ENCODE measurements at places on chromosomes 12 and 14. TPM values are rescaled to one million over a fixed set of nuclear protein-coding genes. Genes with fewer than 3 reads are reported as not detected.
A peak's percentile ranks its signal among the peaks of the same experiment; 100 is the strongest.

DNA sequence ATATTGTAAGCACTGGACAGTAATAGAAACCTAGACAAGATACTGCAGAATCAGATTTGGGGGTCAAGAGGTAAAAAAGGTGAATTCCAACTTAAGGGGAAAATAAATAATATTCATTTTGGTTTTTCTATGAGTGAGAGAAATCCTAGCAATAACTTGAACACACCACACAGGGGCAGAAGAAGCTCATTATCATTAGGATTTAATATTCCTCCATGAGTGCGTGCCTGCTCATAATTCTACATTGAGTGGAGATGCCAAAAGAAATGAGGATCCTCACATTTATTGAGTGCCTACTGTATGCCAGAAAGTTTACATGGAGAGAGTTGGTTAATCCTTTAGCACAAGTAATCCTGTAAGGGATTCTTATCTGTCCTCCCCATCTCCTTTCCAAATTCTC lies 40.5 kb upstream of the C14orf132 start:
- peak; percentile 33 for DNase-seq
- H3K27me3 ChIP-seq = no peaks in the 10 kb centered on the region
- no peak overlapping the region for H3K27ac ChIP-seq
- H3K36me3 ChIP-seq = no peaks in the 10 kb centered on the region
- H3K4me1 ChIP-seq = no peaks in the 10 kb centered on the region

DNA sequence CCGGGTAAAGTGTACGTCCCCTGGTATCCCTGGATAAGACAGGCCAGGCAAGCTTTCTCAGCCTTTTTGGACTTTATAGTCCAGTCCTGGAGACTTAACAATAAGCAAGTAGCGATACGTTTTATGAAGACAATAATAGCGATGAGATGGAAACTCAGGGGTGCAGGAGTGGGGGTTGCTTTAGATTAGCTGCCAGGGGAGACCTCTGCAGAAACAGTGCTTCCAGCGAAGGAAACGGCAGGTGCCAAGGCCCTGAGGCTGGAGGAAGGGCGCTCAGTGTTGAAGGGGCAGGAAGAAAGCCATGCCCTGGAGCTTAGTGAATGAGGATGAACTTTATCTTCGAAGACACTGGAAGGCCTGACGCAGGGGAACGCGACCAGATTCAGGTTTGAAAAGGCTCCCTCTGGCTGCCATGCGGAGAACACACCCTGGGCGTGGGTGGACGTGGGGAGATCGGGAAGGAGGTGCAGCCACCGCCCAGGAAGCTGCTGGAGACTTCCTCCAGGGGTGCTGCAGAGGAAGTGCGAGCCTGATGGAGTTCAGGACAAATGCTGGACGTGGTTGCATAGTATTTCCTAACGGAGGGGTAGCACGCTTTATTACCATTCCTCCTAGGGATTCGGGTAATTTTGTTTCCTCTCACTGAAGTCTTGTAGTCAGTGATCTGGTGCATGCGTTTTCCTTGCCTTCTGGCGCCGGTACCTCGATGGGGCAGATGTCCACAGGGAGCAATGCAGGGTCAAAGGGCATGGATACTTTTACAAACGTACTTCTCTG lies 26.1 kb upstream of the UBC start:
- H3K4me1 ChIP-seq = peaks cover 24% of the 10 kb centered on the region
- H3K27ac ChIP-seq = peak overlapping the region; percentile 61
- peaks cover 9% of the 10 kb centered on the region for H3K36me3 ChIP-seq

The SERPINA10 gene
- total RNA-seq = not detected

DNA sequence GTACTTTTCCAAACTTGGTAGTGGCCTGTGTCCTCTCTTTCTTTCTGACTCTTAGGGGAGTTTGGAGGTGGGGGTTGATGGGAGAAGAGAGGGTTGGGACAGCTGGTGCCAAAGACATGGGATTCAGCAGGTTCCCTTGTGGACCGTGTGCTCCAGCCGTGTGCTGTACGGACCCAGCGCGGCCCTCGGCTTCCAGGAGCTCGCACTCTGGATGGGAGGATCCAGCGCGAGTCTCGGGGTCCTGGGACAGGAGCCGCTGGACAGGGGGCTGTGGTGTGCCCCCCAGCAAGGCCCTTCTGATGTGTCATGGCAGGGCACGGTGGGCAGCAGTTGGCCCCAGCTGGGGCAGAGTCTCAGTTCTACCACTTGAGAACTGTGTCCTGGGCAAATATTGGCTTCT lies 45.0 kb upstream of the TSPAN9 start:
- no peaks in the 10 kb centered on the region for H3K27me3 ChIP-seq
- no peak overlapping the region for H3K4me3 ChIP-seq
- DNase-seq = no peak
- H3K36me3 ChIP-seq = no peaks in the 10 kb centered on the region
- no peaks in the 10 kb centered on the region for H3K4me1 ChIP-seq

DNA sequence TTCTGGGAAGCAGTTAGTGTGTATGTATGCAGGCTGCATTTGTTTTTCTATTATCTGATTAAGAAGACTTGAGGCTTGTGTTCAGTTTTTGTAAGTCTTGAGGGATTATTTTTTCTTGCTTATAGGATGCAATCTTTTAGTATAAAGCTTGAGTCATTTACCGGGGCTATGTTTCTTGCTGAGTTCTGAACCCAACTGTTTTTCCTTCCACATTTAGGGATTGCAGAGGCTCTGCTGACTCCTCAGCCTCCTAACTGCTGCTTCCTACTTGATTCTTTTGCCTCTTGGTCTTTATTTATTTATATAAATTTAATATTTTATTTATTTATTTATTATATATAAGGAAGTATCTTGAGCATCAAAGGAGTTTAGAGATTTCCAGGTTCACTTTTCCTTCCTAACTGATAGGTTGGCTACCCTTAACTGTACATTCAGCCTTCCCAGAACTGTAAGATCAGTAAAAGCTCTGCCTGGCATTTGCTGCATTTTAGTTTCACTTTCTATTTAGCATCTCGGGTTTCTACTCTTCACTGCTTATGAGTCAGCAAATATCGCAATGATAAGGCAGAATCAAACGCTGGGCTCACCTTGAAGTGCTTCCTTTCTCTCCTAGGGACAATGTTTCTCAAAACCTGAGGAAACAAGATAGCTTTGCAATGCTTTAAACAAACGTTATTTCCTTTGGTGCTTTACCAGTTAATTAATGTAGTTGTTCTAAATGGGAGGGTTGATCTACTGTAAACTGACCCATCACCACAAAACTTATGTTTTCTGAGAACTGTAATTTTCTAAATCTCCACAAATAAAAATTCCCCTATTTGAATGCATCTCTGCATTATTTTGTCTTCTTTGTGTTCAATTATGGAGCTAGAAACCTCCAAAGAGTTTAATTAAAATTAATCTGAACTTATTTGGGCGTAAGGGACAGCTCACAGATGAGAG lies 1183.7 kb upstream of the TMEM132C start:
- H3K27me3 ChIP-seq = no peaks in the 10 kb centered on the region
- DNase-seq = peak; percentile 91
- peak overlapping the region; percentile 70 for H3K27ac ChIP-seq
- H3K4me3 ChIP-seq = peak overlapping the region; percentile 60
- peaks cover 40% of the 10 kb centered on the region for H3K4me1 ChIP-seq

DNA sequence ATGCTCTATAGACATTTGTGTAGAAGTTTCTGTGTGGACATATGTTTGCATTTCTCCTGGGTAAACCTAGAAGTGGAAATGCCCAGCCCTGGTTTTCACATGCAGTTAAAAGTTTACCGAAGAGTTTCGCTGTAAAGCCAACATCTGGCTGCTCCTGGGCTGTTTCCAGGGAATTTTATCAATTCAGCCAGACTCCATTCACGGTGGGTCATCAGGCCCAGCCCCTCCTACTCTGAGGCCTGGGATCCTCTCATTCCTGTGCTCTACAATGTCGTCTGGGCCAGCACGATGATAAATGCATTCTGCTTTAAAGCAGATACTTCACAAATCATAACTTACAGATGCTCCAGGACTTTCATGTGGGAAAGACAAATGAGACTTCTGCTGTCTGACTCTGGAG lies 7.1 kb downstream of the NUAK1 start:
- no peak overlapping the region for H3K4me3 ChIP-seq
- no peaks in the 10 kb centered on the region for H3K36me3 ChIP-seq
- no peak overlapping the region for H3K27ac ChIP-seq
- no peaks in the 10 kb centered on the region for H3K27me3 ChIP-seq
- no peak for DNase-seq

DNA sequence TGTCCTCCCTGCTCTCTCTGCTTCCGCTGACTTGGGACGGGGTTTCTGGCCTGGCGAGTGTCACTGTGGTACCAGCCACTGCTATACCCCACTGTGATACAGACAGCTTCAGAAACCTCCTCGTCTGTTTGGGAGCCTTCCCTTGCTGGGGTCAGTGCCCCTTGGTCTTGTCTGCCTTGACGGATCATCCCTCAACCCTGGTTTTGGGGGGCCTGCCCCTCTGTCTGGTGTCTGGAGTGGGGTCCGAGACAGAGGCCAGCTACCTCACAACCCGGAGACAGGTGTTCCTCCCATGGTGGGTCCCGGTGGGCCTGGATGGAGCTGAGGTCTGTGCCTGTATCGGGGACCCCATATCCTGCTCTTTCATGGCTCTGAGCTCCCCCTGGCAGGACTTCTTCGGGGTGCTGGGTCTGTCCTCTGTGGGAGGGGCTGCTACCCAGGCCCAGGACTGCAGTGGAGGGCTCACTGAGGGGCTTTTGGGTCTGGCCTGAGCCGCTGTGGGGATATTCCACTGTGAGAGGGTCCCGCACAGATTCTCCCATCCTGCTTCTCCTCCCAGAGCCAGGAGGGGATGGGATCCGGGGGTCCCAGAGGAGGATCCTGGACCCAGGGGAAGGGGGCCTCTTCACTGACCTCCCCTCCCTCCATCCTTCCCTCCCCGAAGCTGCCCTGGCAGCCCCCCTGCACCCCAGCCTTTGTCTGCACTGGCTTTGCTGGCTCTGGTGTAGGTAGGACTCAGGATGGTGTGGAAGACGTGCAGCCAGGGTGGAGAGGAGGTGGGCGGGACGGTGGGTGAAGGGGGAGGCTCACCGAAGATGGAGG lies 365.5 kb downstream of the TMEM121 start:
- H3K36me3 ChIP-seq = no peaks in the 10 kb centered on the region
- H3K4me1 ChIP-seq = no peaks in the 10 kb centered on the region
- H3K27ac ChIP-seq = no peak overlapping the region
- no peaks in the 10 kb centered on the region for H3K27me3 ChIP-seq
- H3K4me3 ChIP-seq = no peak overlapping the region

DNA sequence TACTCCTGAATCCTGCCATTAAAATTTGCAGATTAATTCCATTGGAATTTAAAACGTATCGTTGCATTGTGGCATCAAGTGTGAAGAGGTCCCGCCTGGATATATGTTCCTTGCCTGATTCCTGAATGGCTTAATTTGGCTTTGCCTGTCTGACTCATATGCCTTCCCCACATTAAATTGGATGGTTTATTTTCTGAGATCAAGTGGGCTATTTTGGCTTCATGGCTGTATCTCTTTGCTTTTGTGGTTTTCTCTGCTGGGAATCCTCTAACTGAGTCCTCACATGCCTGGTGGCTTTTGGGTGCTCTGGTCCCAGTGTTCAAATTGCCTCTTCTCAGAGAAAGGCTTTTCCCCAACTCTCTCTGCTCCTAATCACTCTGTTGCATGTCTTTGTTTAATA lies 127.9 kb upstream of the DYRK2 start:
- no peak for DNase-seq
- H3K4me3 ChIP-seq = no peak overlapping the region
- peaks cover 17% of the 10 kb centered on the region for H3K4me1 ChIP-seq
- H3K27ac ChIP-seq = no peak overlapping the region
- H3K27me3 ChIP-seq = no peaks in the 10 kb centered on the region
- H3K36me3 ChIP-seq = no peaks in the 10 kb centered on the region

GRCh38 chr12:116759783-116760621 lies 21.9 kb downstream of the RNFT2 start:
- H3K4me1 ChIP-seq = no peaks in the 10 kb centered on the region
- no peak for DNase-seq
- H3K27ac ChIP-seq = no peak overlapping the region
- H3K4me3 ChIP-seq = no peak overlapping the region
- no peaks in the 10 kb centered on the region for H3K27me3 ChIP-seq

- H3K27ac ChIP-seq = no peak overlapping the region
- no peaks in the 10 kb centered on the region for H3K4me1 ChIP-seq
- no peak for DNase-seq
- H3K36me3 ChIP-seq = no peaks in the 10 kb centered on the region
- H3K4me3 ChIP-seq = no peak overlapping the region
Observed at GRCh38 chr14:101521473-101521915, 39.8 kb upstream of the DIO3 start.

DNA sequence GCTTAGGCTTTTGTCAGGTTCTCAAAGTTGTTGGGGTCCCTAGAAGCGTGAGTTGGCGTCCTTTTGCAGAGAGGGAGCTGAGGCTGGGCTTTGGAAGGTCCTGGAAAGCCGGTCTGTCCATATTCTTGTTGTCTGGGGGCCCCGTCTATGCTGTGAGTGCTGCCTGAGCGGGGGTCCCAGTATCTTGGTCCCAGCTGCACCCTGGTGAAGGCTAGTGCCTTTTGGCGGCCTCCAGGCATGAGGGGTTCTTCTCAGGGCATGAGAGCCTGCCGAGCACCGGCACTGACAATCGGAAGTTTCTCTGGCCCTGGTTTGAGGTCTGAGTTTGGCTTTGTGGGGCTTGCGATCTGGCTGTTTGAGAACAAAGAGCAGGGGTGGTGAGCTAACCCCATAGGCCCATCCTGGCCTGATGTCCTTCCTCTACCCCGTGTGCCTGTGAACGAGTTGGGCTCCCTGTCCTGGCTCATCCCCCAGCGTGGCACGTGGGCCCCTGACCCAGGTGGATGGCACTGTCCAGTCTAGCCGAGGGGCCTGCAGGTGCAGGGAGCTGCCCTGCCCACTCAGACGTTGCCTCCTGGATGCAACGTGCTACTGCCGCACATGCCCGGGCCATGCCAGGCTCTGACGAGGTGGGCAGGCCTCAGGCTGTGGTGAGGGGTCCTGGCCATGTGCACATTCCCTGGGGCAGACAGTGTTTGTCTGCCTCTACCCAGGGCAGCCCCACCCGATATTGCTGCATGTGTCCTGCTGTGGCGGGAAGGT lies 3.9 kb downstream of the CEP170B start:
- no peak for DNase-seq
- H3K4me1 ChIP-seq = peaks cover 16% of the 10 kb centered on the region
- H3K27ac ChIP-seq = no peak overlapping the region

The FITM1 gene
- total RNA-seq = not detected

The TDG gene
- 35.0 TPM for total RNA-seq

GRCh38 chr12:51217133-51217967 lies 512 bp downstream of the POU6F1 start:
- no peak for DNase-seq
- peak overlapping the region; percentile 66 for H3K4me3 ChIP-seq
- H3K27ac ChIP-seq = no peak overlapping the region
- no peaks in the 10 kb centered on the region for H3K36me3 ChIP-seq
- H3K27me3 ChIP-seq = no peaks in the 10 kb centered on the region

Measured in PC-3 (cell line).